Activated CD8-positive, alpha-beta T cell treated with anti-CD3 and anti-CD28 coated beads, Interleukin-2, amount 10 ng/mL, durations not matched to agents 7 days and 5 days (primary cell): ENCODE measurements at places on chromosomes 3 and 15. TPM values are rescaled to one million over a fixed set of nuclear protein-coding genes. Genes with fewer than 3 reads are reported as not detected.

CFAP92 gene
- total RNA-seq, result 0.18 TPM

DNA sequence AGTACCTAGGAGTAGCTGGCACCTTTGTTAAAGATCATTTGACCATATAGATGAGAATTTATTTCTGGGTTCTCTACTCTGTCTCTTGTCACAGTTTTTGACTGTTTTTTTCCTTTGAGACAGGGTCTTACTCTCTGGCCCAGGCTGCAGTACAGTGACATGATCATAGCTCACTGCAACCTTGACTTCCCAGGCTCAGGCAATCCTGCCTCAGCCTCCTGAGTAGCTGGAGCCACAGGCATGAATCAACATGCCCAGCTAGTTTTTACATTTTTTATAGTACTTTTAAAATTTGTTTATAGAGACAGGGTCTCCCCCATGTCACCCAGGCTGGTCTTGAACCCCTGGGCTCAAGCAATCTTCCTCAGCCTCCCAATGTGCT is 45.0 kb downstream of the BCL2L10 start:
- H3K36me3 ChIP-seq, result peaks cover 27% of the 10 kb centered on the region
- peaks cover 14% of the 10 kb centered on the region for H3K4me1 ChIP-seq
- no peak for DNase-seq
- peaks cover 3% of the 10 kb centered on the region for H3K27me3 ChIP-seq
- H3K4me3 ChIP-seq, result no peak overlapping the region

TMC3 gene
- total RNA-seq, result not detected

GRCh38 chr15:22735781-22736180 is 50.7 kb upstream of the NIPA1 start:
- no peak overlapping the region for H3K4me3 ChIP-seq
- H3K36me3 ChIP-seq, result no peaks in the 10 kb centered on the region
- peaks cover 21% of the 10 kb centered on the region for H3K27me3 ChIP-seq
- no peak overlapping the region for H3K27ac ChIP-seq
- no peak for DNase-seq

KNG1 gene
- total RNA-seq, result not detected

- no peaks in the 10 kb centered on the region for H3K27me3 ChIP-seq
- H3K36me3 ChIP-seq, result peaks cover 7% of the 10 kb centered on the region
- H3K4me1 ChIP-seq, result no peaks in the 10 kb centered on the region
These were observed 17.2 kb downstream of the IMPG2 start for GRCh38 chr3:101303089-101303731.

SLC38A3 gene
- not detected for total RNA-seq

GRCh38 chr3:158110658-158111018 is 749 bp downstream of the RSRC1 start:
- H3K4me3 ChIP-seq, result peak overlapping the region; percentile 91
- peak overlapping the region; percentile 79 for H3K27ac ChIP-seq
- H3K36me3 ChIP-seq, result peaks cover 23% of the 10 kb centered on the region
- peaks cover 33% of the 10 kb centered on the region for H3K27me3 ChIP-seq
- peaks cover 61% of the 10 kb centered on the region for H3K4me1 ChIP-seq

ROBO1 gene
- 3.0 TPM for total RNA-seq

UROC1 gene
- not detected for total RNA-seq

MST1R gene
- 3.9 TPM for total RNA-seq

- H3K36me3 ChIP-seq, result peaks cover 6% of the 10 kb centered on the region
- H3K27me3 ChIP-seq, result no peaks in the 10 kb centered on the region
- DNase-seq, result no peak
- no peak overlapping the region for H3K4me3 ChIP-seq
These were observed 31.9 kb downstream of the EHD4 start for GRCh38 chr15:41940441-41940857.

GNAT1 gene
- not detected for total RNA-seq

CHDH gene
- total RNA-seq, result 0.05 TPM

- no peaks in the 10 kb centered on the region for H3K36me3 ChIP-seq
- H3K27ac ChIP-seq, result no peak overlapping the region
- H3K4me1 ChIP-seq, result no peaks in the 10 kb centered on the region
- H3K27me3 ChIP-seq, result peaks cover 2% of the 10 kb centered on the region
- DNase-seq, result no peak
These were observed 49.5 kb upstream of the GOLGA8J start for GRCh38 chr15:30033211-30033610.

GRCh38 chr3:190877925-190878324 is 15.4 kb upstream of the GMNC start:
- H3K27me3 ChIP-seq, result no peaks in the 10 kb centered on the region
- no peak for DNase-seq
- no peak overlapping the region for H3K27ac ChIP-seq
- H3K4me3 ChIP-seq, result no peak overlapping the region
- no peaks in the 10 kb centered on the region for H3K36me3 ChIP-seq

GRCh38 chr3:57778494-57778893 is 22.4 kb downstream of the SLMAP start:
- peaks cover 20% of the 10 kb centered on the region for H3K36me3 ChIP-seq
- H3K4me3 ChIP-seq, result no peak overlapping the region
- H3K27ac ChIP-seq, result no peak overlapping the region
- no peaks in the 10 kb centered on the region for H3K4me1 ChIP-seq

- H3K4me1 ChIP-seq, result peaks cover 5% of the 10 kb centered on the region
- DNase-seq, result no peak
- no peak overlapping the region for H3K27ac ChIP-seq
- no peak overlapping the region for H3K4me3 ChIP-seq
- peaks cover 4% of the 10 kb centered on the region for H3K27me3 ChIP-seq
- no peaks in the 10 kb centered on the region for H3K36me3 ChIP-seq
These were observed 55.1 kb downstream of the EXOG start for GRCh38 chr3:38551026-38551832.

DNA sequence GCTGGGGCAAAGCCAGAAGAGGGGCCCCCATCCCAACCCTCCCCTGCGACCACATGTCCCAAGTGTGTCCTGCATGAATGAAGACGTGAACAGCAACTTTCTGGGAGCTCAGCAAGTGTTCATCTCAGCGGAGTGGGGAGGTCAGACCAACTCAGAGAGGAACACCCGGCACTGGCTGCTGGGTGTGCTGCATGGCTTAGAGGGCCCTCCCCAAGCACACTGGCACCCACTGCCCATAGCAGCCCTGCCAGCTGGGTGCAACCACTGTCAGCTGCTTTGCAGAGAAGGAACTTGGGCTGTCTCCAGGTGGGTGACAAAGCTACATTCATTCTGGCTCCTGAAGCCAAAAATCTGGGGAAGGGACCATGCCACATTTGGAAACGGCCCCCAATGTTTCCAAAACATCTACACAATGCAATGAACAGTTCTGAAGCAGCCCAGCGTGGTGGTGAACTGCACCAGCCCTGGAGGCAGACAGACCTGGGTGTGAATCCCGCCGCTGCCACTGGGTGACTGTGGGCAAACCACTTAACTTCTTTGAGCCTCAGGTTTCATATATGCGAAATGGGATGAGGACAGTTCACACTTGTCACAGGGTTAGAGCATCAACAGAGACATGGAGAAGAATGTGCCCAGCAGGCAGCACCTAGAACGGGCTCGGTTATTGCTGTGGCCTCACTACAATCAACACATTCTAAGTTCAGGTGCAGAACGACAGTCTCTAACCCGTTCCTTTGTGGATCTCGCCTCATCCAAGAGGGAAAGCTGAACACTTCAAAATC is 145.4 kb downstream of the NUP210 start:
- no peaks in the 10 kb centered on the region for H3K4me1 ChIP-seq
- DNase-seq, result no peak
- H3K36me3 ChIP-seq, result no peaks in the 10 kb centered on the region
- peaks cover 29% of the 10 kb centered on the region for H3K27me3 ChIP-seq
- H3K4me3 ChIP-seq, result no peak overlapping the region

DNA sequence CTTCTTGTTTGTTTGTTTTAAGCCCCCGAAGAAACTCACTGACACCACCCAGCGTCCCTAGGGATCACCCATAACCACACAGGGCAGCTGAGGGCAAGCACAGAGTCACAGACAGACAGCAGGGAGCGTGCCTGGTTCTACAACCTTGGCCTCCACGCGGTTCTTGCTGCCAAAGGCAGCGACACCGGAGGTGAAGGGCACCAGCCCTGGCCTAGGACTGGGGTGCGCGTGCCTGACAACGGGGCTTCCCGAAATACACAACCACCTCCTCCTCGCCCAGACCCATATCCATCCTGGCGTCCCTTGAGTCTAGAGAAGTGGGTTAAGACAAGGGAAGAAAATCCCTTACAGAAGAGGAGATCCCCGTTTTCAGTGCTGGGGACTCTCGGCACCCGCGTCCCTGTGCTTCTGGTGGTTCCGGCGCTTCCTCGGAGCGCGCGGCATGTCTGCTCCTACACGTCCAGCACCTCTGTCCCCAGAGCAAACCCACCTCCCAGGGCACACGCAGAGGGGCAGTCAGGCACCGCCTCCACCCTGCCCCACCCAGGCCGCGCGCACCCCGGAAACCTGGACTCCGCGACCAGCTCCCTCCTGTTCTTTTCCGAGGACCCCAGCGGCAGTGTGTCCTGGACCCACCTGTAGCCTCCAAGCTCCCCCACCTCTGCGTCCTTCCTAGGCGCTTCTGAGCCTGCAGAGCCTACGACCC is 911 bp downstream of the RFTN1 start:
- peaks cover 84% of the 10 kb centered on the region for H3K4me1 ChIP-seq
- H3K27me3 ChIP-seq, result no peaks in the 10 kb centered on the region
- H3K27ac ChIP-seq, result peak overlapping the region; percentile 85

FBXL2 gene
- total RNA-seq, result not detected

TCF12 gene
- 70.7 TPM for total RNA-seq

HCLS1 gene
- 288 TPM for total RNA-seq

DENND4A gene
- 45.0 TPM for total RNA-seq

DNA sequence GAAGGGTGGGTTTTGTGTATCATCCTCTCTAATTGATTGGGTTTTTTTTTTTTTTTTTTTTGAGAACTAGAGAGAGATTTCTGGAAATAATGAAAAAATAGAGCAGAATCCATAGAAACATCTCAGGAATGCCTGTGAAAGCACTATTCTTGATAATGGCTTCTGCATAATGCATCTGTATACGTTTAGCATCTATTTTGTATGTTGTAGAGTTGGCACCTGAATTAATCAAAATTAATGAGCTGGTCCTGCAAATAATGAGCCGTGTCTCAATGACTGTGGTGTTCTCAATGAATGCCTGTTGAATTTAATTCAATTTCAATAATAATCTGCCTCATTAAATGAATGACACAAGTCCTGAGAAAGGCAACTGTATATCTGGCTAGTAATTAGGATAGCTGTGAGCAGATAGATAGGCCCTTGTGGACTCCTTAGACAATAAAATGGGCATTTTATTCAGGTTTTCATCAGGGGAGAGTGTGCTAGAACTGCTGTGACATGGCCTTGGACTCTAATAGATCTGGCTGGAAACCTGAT is 70.5 kb upstream of the WDR72 start:
- no peak overlapping the region for H3K4me3 ChIP-seq
- no peaks in the 10 kb centered on the region for H3K27me3 ChIP-seq
- no peak for DNase-seq
- H3K4me1 ChIP-seq, result no peaks in the 10 kb centered on the region
- no peak overlapping the region for H3K27ac ChIP-seq

SLC22A13 gene
- 0.58 TPM for total RNA-seq

BTD gene
- total RNA-seq, result 7.1 TPM

GRCh38 chr15:59538494-59538893 is 73.1 kb upstream of the GCNT3 start:
- no peak for DNase-seq
- no peaks in the 10 kb centered on the region for H3K36me3 ChIP-seq
- peaks cover 6% of the 10 kb centered on the region for H3K4me1 ChIP-seq
- peaks cover 8% of the 10 kb centered on the region for H3K27me3 ChIP-seq

GRCh38 chr3:103672346-103672745 is 1237.5 kb downstream of the ZPLD1 start:
- no peak overlapping the region for H3K27ac ChIP-seq
- no peaks in the 10 kb centered on the region for H3K36me3 ChIP-seq
- DNase-seq, result no peak
- no peaks in the 10 kb centered on the region for H3K4me1 ChIP-seq
- H3K27me3 ChIP-seq, result no peaks in the 10 kb centered on the region

DNA sequence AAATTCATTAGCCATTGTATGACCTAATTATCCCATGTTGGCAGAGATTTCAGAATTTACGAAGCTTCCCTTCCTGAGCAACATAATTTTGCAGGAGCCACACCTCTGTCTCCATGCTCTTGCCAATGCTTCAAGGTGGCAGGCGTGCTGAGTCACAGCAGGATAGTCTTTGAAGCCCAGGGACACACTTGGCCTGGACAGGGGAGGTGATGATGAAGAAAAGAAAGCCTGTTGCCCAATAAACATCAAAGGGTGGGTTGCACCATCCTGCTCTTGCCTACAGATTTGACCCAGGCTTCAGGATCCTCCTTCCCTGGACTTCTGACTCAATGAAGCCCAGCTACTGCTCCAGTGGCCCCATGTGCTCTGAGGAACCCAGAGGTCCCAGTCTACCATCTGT is 117.1 kb downstream of the MINAR1 start:
- no peak for DNase-seq
- no peaks in the 10 kb centered on the region for H3K4me1 ChIP-seq
- H3K36me3 ChIP-seq, result no peaks in the 10 kb centered on the region
- no peak overlapping the region for H3K27ac ChIP-seq
- peaks cover 7% of the 10 kb centered on the region for H3K27me3 ChIP-seq

TMED3 gene
- total RNA-seq, result 37.2 TPM

ADAMTS17 gene
- 5.1 TPM for total RNA-seq

- H3K4me3 ChIP-seq, result no peak overlapping the region
- H3K27me3 ChIP-seq, result no peaks in the 10 kb centered on the region
- no peak overlapping the region for H3K27ac ChIP-seq
- peaks cover 12% of the 10 kb centered on the region for H3K4me1 ChIP-seq
These were observed 23.4 kb downstream of the NCEH1 start for GRCh38 chr3:172687501-172687900.

DNA sequence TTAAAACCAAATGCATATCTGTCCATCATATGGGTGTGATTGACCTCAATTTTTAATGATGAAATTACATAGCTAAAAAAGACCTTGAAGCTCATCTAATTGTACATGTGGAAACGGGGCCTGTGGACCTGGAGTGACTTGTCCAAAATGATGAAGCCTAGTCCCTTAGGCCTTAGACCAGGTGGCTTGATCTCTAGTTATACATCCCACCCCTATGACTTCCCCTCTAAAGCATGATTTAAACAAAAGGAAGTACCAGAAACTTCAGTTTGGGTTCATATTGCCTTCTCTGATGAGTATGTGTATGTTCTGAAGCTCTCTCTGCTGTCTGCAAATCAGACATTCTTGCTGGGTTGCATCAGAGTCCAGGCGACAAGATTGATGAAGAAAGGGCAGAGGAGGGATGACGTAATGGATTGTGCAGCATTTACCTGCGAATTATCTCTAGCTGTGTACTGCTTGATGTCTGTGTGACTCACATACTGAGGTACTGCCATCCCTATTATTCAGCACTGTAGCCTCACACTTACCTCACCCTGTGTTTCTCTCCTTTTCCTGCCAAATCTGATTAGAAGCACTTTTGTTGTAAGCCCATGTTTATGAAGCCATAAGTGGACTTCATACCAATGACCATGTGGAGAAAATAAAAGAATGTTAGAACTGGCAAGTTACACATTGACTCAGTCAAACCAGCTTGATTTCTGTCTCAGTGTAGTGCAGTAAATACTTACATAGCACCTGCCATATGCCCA is 111.5 kb downstream of the FILIP1L start:
- H3K36me3 ChIP-seq, result no peaks in the 10 kb centered on the region
- DNase-seq, result no peak
- H3K27me3 ChIP-seq, result no peaks in the 10 kb centered on the region
- no peak overlapping the region for H3K27ac ChIP-seq
- no peak overlapping the region for H3K4me3 ChIP-seq

ACKR2 gene
- 2.3 TPM for total RNA-seq
